ENCODE measurements at places on chromosomes 2 and 18.

- peak; percentile 60 for DNase-seq
Observed at GRCh38 chr18:9918016-9918680, 4.3 kb downstream of the VAPA start.

DNA sequence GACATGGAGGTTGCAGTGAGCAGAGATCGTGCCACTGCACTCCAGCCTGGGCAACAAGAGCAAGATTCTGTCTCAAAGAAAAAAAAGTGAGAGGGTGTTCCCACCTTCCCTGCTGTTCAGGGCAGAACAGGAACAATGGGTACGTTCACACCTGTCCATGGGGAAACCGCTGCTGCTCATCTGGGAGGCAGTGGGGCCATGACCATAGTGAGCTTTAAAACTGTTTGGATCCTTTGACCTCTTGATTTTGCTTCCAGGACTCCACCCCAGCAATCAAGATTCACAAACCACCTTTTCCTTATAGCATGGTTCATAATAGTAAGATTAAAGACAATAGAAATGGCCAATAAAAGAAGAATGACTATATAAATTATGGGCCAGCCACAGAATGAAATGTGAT lies 209.2 kb downstream of the ARL4C start:
- no peak for DNase-seq

- DNase-seq: no peak
Observed at GRCh38 chr2:108580050-108580449, 45.8 kb downstream of the LIMS1 start.

DNA sequence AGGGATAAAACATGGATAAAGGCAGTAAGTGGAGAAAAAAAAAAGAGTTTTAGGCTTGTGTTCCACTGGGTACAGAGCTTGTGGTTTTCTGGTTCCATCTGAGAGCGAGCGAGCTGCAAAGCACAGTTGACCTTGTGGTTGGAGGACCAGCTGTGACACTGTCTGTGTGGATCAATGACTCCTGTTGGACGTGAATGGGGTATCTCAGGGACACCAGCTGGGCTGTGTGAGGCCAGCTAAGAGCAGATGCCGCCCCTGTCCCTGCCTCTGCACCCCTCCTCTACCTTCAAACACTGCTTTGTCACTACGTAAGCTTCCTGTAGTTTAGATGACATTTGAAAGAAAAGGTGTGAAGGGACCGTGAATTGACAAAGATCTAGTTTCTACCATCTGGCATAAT lies 67.8 kb downstream of the QPCT start:
- DNase-seq: no peak

GRCh38 chr2:134027980-134028379 lies 225.9 kb upstream of the MGAT5 start:
- DNase-seq: no peak

- no peak for DNase-seq
Observed at GRCh38 chr18:37457341-37457740, 108.3 kb downstream of the CELF4 start.

DNA sequence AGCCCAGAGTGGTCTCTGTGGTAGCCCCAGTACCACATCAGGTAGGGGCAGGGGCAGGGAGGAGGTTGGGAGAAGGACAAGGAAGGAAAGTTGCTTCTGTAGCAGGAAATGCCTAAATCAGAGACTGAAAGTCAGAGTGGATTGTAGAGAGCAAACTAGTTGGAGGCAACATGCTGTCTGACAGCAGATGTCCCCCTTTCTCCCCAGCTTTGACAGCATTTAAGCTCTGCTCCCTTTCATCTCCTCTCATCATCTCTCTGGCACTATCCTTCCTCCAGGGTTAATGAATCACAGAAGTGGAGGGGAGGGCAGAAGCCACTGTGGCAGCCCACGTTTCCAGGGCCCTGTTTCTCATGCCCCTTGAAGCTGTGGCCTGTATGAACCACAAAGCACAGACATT lies 50.4 kb downstream of the BOD1L2 start:
- DNase-seq: no peak

- no peak for DNase-seq
Observed at GRCh38 chr18:76498064-76498463, 3.0 kb upstream of the ZNF516 start.

- no peak for DNase-seq
Observed at GRCh38 chr2:42223067-42223854, 54.1 kb downstream of the EML4 start.

DNA sequence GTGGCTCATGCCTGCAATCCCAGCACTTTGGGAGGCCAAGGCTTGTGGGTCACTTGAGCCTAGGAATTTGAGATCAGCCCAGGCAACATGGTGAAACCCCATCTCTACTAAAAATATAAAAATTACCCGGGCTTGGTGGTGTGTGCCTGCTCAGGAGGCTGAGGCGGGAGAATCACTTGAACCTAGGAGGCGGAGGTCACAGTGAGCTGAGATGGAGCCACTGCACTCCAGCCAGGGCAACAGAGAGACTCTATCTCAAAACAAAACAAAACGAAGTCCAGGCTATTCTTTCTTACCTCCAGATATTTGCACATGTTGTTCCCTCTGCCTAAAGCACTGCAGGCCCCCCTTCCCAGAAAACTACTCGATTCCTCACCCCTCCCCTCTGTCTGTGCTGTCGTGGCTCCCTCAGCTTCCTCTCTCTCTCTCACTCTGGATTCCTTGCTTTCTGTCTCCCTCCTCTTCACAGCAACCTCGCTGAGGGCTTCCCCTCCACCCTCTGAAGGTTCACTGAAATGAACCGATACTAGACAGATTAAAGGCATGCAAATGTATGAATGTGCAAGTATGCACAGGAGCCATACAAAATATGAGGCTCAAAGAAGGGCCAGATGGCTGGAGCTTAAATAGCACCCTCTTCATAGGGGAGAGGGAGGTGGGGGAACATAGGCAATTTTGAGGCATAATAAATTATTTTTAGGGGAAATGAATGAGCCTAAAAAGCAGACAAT lies 18.5 kb downstream of the TMEM177 start:
- DNase-seq: no peak

GRCh38 chr2:192465141-192465540 lies 270.4 kb upstream of the TMEFF2 start:
- no peak for DNase-seq

DNA sequence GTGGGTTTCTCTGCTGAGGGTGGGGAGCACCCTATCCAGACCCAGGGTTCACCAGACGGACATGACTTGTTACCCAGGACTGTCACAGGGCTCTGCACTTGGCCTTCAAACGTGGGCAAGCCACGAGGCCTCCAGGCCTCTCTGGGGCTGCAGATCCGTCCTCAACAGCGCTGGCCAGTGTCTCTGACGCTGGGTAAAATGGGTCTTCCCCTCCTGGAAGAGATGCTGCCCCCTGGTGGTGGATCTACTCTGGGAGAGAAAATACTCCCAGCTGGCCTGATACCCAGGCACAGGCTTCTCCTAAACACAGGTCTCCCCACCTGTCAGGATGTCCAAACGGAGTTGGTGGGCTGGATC lies 3.7 kb downstream of the GPR17 start:
- DNase-seq: no peak

- peak; percentile 88 for DNase-seq
Observed at GRCh38 chr2:157032017-157032416, 225.5 kb upstream of the GALNT5 start.

- no peak for DNase-seq
Observed at GRCh38 chr2:71309-72035, 25.2 kb upstream of the FAM110C start.

- no peak for DNase-seq
Observed at GRCh38 chr2:44943031-44943692, 1.7 kb downstream of the SIX3 start.

GRCh38 chr2:19700861-19701585 lies 200.8 kb downstream of the TTC32 start:
- no peak for DNase-seq

DNA sequence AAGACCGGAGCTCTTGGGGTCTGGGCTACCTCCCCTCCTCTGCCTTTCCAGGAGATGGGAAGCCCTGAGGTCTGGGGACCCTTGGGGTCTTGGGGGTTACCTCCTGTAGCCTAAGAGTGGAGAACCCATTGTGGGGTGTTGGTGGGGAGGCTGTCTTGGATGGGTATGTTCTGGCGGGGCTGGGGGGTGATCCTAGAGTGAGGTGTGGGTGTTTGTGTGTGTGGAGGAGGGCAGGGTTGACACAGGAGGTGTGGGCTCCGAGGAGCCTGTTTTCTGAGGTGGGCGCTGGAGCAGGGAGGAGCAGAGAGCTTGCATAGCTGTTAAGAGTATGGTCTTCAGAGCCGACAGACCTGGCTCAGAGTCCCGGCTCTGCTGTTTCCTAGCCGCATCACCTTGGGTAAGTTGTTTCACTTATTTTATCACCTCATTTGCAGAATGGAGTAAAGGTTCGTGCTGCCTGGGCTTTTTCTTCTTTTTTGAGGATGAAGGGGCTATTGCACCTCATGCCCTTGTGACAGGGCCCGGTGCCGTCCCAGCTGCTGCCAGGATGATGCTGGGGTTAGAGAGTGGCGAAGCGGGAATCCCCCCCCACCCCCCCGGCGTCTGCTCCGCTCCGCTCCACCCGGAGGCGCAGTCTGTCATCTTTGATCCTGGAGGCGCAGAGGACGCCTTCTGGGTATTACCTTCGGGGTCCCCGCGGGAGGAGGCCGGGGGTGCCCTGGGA lies 17.2 kb downstream of the TET3 start:
- no peak for DNase-seq

DNA sequence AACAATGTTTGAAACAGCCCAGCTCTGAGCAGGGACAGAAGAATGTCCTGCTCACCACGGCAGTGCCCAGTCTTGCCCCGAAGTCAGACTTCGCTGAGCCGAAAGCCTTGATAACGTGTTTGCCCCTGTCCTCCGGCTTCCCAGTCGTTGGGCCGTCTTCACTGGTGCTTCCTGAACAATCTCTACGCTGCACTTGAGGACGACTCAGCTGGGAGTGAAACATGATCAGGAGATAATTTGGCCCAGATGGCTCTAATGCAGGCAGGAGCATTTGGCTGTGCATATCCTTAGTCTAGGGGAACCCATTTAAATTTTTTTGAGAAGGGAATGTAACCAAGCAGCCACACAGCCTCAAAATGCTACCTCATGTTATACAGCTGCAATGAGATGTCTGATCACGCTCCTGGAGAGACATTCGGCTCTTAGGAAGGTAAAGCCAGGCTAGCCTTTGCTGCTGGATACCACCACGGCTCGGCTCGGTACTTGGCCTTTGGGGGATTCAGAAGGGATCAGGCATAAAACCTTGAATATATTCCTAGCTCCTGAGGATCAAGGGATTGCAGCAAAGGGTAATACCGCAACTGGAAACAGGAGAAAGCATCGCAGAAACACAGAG lies 43.6 kb downstream of the FECH start:
- no peak for DNase-seq

- DNase-seq: no peak
Observed at GRCh38 chr18:5891184-5891853, 4.0 kb downstream of the TMEM200C start.

GRCh38 chr2:120550893-120551446 lies 184.7 kb upstream of the GLI2 start:
- no peak for DNase-seq

DNA sequence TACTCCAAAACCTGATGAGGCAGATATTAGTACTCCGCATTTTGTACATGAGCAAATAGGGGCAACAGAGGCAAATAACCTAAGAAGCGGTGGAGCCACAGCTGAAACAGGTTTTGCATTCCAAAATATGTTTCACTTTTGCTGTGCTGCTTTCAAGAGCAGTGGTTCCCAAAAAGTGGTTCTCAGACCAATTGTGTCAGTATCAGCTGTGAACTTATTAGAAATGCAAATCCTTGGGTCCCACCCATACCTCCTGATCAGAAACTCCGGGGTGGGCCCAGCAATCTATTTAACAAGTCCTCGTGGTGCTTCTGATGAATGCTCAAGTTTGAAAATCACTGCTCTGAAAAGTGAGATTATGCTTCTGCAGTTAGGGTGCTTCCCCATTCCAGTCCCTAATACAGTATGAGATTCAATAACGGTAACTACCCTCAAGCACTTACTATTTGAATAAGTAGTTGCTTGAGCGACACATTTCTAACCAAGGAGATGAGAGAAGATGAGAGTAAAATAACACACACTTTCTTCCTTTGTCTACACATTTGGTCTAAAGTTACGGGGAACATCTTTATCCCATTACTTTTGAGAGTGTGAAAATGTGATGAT lies 17.8 kb upstream of the TCF4 start:
- DNase-seq: no peak

- no peak for DNase-seq
Observed at GRCh38 chr18:12038082-12038638, 55.5 kb upstream of the ANKRD62 start.

GRCh38 chr2:120508567-120509041 lies 162.7 kb downstream of the INHBB start:
- no peak for DNase-seq

GRCh38 chr2:182372661-182373060 lies 54.2 kb downstream of the PDE1A start:
- peak; percentile 70 for DNase-seq

GRCh38 chr2:112949456-112949855 lies 28.4 kb upstream of the IL36G start:
- DNase-seq: no peak

GRCh38 chr18:60691061-60691460 lies 318.5 kb upstream of the MC4R start:
- no peak for DNase-seq

GRCh38 chr2:238059505-238059904 lies 1.3 kb upstream of the SCLY start:
- DNase-seq: no peak

DNA sequence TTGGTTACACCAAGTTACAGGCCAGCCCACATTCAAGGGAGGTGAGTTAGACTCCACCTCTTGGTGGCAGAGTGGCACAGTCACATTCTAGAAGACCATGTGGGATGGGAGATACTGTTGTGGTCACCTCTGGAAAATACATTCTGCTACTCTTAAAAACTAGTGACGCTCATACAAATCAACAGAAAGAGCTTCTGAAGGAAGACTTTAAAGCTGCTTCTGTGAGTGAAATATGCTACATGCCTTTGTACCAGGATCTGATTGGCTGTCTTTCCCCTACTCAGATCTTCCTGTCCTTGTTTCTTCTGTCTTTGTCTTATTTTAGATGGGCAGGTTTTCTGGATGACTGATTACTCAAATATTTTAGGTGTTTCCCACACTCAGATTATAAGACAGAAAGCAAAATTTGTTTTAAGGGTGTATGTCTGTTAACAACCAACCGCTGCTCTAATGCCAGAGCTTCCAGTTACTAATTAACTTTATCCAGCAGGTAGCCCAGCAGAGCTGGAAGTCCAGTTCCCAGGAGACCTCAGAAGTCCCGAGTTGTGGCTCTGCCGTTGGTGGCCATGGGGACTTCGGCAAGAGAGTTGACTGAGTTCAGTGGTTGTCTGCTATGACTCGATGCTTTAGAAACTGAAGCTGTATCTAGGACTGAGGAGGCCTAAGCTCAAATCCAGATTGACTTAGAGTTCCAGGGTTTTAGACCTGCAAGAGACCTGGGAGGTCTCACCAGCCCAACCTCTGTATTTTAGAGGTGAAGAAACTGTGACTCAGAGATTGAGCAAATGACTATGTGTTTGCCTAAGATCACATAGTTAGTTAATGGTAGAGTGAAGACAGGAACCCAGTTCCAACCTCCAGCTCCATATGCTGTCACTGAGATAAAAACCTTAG lies 7.4 kb downstream of the IL1R2 start:
- no peak for DNase-seq

- no peak for DNase-seq
Observed at GRCh38 chr2:20449501-20450200, 2.8 kb downstream of the RHOB start.

- DNase-seq: no peak
Observed at GRCh38 chr2:216943109-216943508, 83.2 kb upstream of the TNP1 start.
